ENCODE measurements at places on chromosomes 4 and X.

DNA sequence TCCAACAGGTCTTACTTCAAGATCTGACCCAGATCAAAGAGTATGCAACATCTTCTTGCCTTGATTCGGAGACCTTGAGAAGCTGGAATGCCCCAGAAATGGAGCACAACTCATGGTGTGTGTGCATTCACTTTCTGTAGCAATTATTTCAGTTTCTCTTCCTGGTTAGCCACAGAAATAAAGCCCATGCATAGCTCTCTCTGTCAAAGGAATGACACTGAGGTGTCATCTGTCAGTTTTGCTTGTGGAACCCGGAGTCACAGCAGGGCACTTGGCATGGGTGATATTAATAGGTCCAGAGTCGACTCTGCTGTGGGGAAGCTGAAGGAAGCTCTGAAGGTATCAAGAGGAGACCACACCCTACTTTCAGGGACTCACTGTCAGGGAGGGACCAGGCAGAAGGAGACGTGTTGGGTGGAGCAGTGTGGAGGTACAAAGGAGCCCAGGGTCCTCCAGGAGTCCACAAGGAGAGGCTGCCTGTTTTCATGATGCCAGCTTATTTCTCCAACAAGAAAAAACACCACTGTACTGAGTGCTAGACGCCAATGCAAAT, 10.7 kb downstream of the CLNK start:
- no peak for DNase-seq

- peak; percentile 88 for DNase-seq
Observed at GRCh38 chr4:139656614-139657486, 8.8 kb upstream of the MGST2 start.

DNA sequence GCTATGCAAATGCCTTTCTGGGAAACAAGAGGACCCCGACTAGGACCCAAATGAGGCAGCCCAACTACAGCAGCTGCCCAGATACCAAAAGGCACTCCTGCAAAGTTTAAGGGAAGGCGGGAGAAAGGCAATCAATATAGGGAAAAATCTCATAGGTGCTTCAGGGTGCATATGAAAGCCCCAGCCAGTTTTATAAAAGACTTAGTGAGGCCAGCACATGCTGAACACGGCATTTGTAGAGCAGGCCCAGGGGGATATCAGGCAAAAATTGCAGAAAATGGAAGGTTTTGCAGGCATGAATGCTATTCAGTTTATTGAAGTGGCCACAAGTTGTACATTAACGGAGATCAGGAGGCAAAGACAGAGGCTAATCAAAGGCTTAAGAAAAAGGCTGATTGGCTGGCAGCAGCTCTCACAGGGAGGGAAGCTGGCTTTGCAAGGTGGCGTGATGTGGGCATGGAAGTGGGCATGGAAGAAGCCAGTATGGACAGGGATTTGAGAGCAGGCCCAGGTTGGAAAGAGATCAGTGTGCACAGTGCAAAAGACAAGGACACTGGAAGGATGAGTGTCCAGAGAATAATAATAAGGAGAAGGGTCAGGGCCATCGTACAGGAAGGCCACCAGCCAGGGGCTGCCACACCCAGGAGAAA, 37.7 kb upstream of the UGT2B7 start:
- peak; percentile 2 for DNase-seq

DNA sequence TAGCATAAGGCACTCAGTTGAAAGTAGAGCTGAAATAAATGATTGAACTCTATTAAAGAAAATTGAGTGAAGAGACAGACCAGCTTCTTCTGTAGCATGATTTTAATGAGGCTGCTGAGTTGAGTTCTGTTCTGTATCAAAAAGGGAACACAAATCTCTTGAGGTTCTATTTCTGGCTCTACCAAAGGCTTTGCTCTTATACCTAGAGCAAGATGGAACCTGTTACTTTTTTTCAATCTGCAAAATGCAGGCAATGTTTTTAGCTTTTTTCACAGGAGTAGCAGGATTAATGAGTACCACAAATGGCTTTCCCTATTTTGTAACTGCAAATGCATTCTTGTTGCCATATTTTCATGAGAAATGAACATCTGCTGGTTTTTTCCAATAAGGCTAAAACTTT, 4.2 kb upstream of the ERVMER34-1 start:
- no peak for DNase-seq

Data from neural progenitor cell (in vitro differentiated cells).